Stimulated activated CD4-positive, alpha-beta T cell treated with anti-CD3 and anti-CD28 coated beads, Interleukin-1b, Interleukin-23, amount 100 ng/mL, for 4 hours (primary cell): ENCODE measurements at places on chromosomes 13 and 19.

DNA sequence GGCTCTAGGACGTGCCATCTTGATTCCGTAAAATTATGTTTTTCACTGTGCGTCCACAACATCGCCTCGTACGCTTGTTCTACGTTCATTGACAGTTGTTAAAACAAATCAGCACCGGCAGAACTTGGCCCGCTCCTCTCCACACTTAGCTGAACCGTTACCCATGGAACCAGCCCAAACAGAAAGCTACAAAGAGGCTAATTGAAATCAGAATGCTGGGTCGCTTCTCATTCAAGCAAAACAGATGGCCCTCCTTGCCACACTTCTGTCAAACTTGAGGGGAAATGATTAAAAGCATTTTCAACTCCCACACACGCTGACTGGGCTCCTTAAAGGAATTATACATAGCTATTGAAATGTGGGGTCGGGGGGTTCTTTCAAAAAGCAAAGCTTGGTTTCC is 71.6 kb downstream of the TM9SF2 start:
- no peak for DNase-seq

DNA sequence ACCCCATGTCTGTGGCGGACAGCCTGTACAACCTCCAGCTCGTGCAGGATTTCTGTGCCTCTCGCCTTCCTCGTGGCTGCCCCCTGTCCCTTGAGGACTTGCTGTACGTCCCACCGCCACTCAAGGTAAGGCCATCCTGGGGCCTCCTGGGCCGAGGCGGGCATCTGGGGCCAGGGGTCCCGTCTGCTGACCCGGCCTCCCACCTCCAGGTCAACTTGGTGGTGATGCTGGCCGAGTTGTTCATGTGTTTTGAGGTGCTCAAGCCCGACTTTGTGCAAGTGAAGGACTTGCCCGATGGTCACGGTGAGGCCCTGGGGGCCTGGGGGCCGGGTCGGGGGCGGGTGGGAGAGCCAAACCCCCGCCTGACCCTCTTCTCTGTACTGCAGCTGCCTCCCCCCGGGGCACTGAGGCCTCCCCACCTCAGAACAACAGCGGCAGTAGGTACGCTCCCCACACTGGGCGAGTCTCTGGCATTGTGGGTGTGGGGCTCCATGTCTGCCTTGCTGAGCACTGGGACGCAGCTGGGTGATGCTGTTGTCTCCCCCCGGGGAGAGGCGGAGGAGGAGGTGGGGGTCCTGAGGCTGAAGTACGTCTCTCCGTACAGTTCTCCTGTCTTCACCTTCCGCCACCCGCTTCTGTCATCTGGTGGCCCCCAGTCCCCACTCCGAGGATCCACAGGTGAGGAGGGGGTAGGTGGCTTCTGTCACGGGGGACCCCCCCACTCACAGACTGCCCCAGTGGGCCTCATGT is 15.0 kb downstream of the CAMSAP3 start:
- no peak for DNase-seq

DNA sequence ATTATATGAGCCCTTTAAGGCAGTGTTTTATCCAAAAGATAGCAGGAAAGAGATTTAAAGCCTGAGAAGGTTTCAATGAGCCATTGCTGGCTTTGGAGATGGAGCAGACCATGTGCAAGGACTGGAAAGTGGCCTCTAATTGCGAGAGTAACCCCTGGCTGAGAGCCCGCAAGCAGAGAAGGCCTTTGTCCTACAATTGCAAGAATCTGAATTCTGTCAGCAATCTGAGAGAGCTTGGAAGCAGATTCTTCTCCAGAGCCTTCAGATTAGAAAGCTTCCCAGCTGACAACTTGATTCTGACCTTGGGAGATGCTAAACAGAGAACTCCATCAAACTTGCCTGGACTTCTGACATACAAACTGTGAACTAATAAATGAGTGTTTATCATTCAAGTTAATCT is 528.7 kb upstream of the KLF12 start:
- no peak for DNase-seq

GRCh38 chr19:55305983-55306562 is 19.1 kb downstream of the TMEM150B start:
- DNase-seq, result no peak
